ENCODE measurements at places on chromosomes 1 and 21.

DNA sequence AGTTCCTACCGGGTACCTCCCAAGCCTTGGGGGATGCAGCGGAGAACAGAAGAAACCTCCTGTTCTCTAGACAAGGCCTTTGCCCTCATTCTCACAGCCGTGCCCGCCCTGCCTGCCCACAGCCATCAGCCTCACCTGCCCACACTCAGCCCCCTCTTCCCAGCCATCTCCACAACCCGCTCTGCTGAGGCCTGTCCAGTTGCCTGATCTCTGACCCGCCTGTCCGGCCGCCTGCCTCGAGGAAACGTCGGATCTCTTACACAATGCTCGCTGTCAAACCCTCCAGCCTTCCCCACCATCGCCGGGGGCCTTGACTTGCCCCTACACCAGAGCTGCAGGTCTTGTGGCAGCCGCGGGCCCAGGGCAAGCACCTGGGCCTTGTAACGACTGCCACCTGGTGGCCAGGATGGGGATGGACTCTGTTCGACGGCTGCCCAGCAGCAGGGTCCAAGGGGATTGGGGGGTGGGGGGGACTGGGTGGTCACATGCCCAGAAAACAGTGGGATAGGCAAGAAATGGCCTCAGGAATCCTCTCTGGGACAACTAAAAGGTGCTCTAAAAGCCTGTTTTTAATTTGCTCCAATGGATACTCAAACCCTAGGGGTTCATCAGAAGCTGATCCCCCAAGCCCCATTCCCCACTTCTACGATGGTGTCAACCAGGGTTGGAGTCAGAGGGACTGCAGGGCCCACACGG is 31.0 kb downstream of the SLC45A1 start:
- peak; percentile 61 for DNase-seq

GRCh38 chr1:248860007-248860406 is 1.1 kb upstream of the ZNF692 start:
- no peak for DNase-seq

DNA sequence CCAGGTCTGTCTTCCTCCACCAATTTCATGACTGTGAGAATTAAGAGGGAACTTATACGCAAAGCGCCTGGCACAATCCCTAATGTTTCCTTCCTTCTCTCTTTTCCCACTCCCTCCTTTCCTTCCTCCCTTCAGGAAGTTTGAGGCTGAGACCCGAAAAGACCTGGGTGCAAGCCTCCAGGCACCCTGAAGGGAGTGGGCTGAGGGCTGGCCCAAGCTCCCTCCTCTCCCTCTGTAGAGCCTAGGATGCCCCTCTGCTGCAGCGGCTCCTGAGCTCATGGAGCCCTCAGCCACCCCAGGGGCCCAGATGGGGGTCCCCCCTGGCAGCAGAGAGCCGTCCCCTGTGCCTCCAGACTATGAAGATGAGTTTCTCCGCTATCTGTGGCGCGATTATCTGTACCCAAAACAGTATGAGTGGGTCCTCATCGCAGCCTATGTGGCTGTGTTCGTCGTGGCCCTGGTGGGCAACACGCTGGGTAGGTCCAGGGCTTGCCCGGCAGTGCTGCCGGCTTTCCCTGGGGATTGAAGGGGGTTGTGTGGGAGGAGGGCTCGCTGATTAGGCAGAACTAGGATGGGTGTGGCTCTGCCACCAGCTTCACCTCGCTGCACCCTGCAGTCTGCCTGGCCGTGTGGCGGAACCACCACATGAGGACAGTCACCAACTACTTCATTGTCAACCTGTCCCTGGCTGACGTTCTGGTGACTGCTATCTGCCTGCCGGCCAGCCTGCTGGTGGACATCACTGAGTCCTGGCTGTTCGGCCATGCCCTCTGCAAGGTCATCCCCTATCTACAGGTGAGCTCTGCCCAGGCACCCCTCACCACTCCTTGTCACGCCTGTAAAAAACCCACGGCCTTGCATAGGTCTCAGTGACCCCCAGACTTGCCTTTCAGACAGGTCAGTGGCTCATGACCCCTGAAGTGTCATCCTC is 1.7 kb downstream of the HCRTR1 start:
- DNase-seq = no peak

DNA sequence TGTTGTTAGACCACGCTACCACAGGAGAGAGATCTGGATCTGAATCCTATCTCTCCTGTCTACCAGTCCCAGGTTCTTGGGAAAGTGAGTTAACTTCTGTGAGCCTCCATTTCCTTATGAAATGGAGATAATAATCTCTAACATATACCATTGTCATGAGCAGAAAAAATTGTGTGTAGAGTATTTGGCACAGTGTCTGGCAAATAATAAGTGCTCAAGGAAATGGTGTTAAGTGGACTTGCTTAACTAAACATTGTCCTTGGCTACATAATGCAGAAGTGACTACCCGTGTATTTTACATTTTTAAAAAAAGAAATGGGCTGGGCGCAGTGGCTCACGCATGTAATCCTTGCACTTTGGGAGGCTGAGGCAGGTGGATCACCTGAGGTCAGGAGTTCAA is 217.4 kb downstream of the KCNH1 start:
- no peak for DNase-seq

GRCh38 chr1:235078480-235079381 is 49.9 kb downstream of the TOMM20 start:
- DNase-seq = no peak

DNA sequence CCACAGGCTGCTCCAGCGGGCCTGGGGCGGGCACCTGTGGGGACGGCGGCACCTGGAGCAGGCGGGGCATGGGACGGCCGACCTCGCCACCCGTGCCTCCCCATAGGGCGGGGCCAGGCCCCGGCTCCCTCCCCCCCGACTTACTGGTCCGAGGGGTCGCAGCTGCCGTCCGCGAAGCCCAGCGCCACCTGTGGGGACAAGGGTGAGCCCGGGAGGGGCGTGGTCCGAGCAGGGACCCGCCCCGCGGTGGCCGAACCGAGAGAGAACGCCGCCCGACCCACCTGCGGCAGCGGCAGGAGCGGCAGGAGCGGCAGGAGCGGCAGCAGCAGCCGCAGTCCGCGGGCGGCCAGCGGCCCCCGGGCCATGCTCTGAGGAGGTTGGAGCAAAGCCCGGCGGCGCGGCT is at the start of gene TMEM52:
TSS of gene TMEM52 (minus strand) at position 379 of the 403 bp plus-strand sequence. CDS start at position 365, 14 bp downstream.
- no peak for DNase-seq

GRCh38 chr1:109389638-109390341 is 7.9 kb downstream of the SORT1 start:
- DNase-seq = no peak

- DNase-seq = peak; percentile 19
These were observed 23.6 kb downstream of the PTPRU start for GRCh38 chr1:29259802-29260441.

DNA sequence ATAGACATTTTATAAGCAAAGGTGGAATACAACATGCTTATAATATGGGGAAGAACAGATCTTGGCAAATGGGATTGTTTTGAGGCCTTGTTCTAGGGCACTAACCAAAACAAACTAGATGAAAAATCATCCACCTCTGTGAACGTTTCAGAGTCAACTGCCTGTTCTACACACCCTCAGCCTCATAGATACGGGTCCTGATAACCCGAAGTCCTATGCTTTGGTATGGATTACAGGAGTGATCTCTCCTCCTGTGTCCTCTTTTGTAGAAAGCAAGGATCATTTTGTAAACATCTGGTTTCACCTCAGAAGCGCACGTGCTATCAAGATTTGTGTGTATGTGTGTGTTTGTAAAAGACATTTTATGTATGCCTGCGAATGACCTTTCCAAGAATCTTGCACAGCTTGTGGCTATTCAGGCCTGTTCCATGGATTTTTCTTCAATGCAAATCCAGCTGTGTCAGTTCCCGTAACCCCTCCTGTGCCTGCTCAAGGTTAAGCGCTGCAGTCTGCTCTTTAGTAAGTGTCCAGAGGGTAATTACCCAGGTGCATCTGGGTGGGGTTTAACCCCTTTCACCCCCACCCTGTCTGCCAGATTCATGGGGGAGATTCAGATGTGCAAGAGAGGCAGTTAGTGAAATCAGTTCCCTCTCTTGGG is 132.4 kb downstream of the ROR1 start:
- no peak for DNase-seq

DNA sequence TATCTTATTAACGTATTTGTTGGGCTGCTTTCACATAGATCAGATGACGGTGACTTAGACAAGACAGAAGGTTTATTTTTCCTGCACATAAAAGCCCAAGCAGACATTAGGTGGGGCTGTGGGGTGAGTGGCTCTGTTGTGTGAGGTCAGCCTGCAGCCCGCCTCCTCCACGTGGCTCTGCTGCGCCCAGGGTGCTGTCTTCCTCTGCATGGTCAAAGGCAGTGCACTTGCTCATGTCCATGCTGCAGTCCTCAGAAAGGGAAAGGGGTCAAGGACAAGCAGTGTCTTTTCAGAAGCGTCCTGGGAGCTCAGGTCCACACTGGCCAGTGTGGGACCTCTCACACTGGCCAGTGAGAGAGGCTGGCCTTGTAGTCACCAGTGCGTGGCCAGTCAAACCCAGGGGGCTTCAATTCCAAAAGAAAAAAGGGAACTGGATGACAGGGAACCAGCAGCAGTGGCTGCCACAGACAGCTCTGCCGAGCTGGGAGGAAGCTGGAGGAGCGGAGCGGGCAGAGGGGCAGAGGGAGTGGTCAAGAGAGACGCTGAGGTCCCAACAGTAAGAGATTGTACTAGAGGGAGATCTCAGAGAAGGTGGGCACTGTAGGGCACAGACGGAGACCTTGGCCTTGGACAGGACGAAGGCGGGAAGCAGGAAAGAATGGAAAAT is 35.9 kb upstream of the SLC45A1 start:
- DNase-seq = no peak

DNA sequence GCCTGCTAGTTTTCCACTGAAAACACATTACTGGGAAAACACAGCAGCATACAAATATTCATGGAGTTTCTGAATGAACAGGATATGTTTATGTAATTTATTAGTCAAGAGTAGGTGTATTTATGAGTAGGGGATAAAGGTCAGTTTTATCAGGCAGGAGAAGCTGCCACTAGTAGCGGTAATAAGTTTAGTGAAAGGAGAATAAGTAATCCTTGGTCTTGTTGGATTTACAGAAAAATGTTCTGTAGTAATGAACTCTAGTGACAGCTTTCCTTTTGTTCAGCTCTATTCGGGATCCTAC is 1.2 kb downstream of the MAST2 start:
- no peak for DNase-seq

DNA sequence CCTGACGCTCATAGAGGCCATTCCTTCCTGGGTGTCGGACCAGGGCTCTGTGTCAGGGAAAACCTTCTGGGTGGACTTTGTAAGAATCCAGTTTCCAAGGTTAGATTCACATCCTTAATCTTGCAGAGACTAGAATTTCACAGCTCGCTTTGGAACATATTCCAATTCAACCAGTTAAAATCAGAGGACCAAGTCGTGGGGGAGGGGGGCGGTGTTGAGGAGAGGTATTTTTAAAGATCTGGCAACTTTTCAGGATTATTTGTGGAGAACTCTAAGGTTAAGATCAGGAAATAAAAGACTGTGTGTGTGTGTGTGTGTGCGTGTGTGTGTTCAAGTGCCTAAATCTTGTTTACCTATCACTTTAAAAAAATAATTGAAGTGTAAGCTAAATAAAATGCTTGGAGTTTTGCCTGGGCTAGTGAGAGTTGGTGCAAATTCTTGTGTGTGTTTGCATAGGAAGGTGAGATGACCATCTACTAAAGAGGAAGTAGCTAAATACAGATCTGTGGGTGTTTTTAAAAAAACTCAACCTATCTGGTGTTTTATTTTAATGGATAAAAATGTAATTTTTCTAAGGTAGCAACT is 21.8 kb downstream of the TENT5C start:
- DNase-seq = no peak

DNA sequence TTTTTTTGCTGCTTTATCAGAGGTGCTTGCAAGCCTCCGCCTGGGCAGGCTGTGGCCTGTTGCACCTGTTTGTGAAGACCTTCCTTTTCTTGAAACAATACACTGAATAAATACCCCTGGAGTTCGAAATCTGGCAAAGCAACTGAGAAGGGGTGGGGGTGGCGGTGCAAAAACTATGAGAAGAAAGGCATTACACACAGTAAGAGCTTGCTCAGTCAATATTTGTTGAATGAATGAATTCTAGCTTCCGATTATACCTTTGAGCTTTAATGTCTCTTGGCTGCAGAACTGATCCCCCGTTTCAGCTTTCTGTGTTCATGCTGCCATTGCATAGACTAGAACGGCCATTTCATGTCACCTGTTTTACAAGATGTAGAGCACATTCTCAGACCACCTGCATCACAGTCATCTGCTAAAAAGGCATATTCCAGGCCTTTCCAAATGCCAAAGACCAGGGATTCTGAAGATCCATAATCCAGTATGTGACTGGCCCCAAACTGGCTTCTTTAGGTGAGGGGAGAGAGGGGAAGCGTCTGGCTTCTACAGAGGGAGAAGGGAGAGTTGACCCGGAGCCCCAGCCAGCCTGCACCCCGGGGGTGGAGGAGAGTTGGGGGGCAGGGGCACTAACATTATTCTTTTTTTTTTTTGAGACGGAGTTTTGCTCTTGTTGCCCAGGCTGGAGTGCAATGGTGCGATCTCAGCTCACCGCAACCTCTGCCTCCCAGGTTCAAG is 111.5 kb downstream of the ETS2 start:
- DNase-seq = no peak

DNA sequence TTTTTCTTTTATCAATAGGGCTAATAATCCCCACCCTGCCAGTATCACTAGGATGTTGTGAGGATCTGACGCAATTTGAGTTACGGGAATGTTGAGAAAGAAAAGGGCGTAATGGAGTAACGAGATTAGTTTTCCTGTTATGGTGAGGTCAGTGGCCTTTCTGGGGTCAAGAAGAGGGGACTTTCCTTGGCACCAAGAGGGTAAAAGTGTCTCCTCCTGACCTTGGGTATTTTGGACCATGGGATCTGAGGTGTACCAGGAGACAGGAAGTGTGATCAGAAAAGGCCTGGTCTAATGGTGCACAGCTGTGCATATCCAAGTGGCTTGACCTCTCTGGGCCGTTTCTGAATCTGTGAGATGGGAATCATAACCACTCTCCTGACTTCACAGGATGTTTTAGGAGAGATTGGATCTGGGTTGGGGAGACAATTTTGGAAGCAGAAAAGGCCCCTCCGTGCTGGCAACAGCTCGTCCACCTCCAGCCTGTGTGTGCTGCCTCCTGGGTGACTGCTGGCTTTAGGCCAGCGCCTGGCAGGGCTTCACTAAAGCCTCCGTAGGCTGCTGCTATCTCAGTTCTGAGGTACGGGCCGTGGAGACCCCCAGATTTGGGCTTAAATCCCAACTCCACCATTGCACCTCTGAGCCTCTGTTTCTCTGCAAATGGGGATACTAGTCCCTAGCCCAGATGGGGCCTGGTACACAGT is 37.1 kb downstream of the ALPL start:
- no peak for DNase-seq

GRCh38 chr1:59186656-59187055 is 110.2 kb upstream of the FGGY start:
- no peak for DNase-seq

DNA sequence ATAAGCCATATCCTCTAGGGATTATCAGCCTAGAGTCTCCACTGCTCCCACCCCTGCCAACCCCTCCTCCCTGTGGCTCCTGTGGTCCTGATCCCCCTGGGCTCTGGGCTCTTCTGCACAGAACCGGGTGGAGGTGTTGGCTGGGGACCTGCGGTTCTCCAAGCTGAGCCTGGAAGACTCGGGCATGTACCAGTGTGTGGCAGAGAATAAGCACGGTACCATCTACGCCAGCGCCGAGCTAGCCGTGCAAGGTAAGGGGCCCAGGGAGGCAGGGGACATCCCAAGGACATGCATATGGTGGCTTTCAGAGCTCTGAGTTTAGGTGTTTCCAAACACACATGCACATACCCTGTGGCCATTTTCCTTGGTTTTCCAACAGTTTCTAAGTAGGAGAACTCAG is 19.3 kb downstream of the CNTN2 start:
- no peak for DNase-seq

Data from activated CD4-positive, alpha-beta T cell treated with anti-CD3 and anti-CD28 coated beads, Interleukin-2, Interleukin-4, amounts not matched to agents 100 ng/mL and 50 ng/mL, durations not matched to agents 16 hours and 8 hours (primary cell).